ENCODE measurements at places on chromosomes 4 and X.
A peak's percentile ranks its signal among the peaks of the same experiment; 100 is the strongest.

DNA sequence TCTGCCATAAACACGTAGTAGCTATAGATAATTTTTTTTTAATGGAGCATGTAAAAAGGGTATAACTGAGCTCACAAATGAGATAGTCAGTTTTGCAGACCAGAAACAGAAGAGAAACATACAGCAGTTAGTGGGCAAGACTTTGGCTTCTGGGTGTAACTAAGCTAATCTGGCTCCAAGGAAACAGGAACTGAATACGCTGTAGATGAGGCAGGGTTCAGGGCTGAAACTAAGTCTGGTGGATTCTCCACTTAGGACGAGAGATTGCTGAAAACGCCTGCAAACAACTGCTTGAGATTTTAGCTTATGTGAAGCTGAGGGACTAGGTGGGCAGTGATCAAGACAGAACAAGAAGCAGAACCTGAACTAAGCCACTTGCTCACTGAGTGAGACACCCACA lies 91.7 kb downstream of the SMIM20 start:
- peak; percentile 10 for DNase-seq

GRCh38 chrX:153398275-153398960 lies 2.7 kb downstream of the PNMA6E start:
- no peak for DNase-seq

- DNase-seq, result peak; percentile 84
Observed at GRCh38 chr4:37977471-37978247, 17.5 kb downstream of the PTTG2 start.

GRCh38 chrX:102995316-102995715 lies 58.2 kb downstream of the RAB40AL start:
- DNase-seq, result no peak

DNA sequence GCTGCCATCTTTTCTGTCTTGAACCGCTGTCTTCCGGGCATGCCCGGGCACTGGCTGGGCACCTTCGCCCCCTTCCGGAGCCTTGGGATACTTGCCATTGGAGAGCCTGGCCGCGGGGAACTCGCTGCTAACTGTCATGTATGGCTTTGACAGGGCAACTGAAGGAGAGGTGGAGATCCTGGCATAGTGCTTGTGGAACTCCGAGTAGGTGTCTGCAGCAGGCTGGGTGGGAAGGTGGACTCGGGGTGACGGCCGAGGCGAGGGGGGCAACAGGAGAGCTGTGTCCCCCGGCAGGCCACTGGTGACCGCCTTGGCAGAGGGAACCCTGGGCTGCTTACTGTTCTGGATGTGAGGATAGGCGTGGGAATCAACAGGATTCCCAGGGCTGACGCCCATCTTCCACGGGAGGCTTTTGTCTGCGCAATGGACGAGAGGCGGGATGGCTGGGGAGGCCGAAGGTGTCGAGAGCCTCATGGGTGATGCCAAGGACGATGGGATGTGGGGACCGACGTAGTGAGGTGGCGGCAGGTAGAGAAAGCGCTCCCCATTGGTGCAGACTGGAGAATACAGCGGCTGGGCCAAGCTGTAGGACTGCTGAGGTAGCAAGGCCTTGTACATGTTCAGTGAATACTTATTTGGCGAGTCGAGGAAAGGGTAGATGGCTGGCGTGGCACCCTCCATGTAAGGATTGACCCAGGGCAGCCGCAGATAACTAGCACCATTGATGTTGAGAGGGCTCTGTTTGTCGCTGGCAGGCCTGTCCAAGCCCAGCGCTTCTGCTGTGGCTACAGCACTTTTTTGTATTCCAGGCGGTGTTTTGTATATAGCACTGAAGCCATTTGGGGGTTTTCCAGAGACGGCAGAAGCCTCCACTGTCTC lies 23.4 kb downstream of the BCOR start:
- no peak for DNase-seq

GRCh38 chrX:703466-703865 lies 72.9 kb downstream of the SHOX start:
- no peak for DNase-seq

GRCh38 chrX:69179380-69179911 lies 14.2 kb upstream of the PJA1 start:
- DNase-seq, result no peak

DNA sequence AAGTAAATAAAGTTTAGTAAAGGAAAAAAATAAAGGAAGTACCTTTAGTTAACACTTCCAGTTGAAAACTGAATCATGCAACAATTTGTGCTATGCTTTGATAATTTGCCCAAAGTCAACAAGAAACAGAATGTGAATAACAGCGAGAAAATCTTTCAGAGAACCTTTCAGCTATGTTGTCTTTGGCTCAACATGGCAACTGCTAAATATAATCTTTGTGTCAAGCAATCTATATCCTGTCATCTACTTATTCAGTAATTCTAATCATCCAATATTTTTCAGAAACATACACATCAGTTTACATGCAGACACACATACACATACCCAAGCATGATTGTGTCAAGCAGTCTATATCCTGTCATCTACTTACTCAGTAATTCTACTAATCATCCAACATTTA lies 136.0 kb upstream of the PABPC4L start:
- no peak for DNase-seq

DNA sequence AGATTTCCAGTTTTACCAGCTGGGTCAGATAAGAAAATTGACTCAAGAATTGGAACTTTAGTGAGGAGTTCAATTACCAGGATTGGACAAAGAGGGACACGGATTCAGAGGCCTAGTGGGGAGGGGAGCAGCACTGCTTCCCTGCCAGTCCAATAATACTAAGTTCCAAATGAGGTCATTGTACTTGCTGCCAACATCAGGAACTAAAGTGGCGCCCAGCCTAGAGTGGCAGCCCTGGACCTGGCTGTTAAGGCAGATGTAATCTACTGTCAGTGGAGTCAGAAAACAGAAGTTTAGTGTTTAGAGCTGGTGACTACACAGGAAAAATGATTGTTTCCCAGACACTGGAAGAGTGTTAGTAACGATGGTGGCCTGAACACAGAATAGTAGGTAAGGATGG lies 42.7 kb upstream of the RAPGEF2 start:
- DNase-seq, result no peak

DNA sequence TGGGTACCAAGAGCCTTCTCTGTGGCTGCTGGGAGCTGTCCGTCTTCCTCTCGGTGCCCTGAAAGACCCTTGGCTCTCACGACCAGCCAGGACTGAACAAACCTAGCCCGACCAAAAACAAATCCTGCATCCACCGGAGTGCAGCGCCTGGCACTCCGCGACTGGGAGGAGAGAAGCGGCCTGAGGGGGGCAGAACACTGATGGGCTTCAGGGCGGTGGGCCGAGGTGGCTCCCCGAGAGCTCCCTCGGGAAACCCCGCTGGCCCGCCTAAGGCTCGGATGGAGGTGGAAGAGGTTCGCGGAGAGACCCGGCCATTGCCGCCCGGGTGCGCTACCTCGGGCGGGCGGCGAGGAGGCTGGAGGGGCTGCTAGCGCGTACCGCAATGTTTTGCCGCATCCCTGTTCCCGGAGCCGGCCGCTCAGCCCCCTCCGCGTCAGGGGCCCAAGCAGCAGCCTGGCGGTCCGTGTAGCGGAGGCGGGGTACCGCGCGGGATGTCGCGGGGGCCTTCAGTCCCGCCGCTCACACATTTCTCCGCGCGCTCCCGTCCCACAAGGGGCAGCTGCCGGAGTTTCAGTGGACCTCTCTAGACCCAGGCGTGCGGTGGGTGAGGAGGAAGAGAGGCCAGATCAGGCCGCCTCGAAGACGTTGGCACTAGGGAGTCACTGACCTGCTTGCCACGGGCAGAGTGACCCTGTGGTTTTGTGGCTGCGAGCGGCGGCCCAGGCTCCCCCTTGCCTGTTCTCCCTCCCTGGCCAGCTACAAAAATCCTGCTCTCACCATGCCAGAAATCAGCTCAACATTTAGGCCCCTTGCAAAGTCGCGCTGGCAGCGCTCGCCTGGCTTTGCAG lies 2.2 kb downstream of the SLITRK4 start:
- no peak for DNase-seq

GRCh38 chr4:55008166-55009056 lies 117.0 kb downstream of the KDR start:
- no peak for DNase-seq

- no peak for DNase-seq
Observed at GRCh38 chr4:23706972-23707651, 182.7 kb downstream of the PPARGC1A start.

- no peak for DNase-seq
Observed at GRCh38 chr4:139469869-139470268, 15.9 kb downstream of the RAB33B start.

- DNase-seq, result no peak
Observed at GRCh38 chr4:3034231-3034630, 40.1 kb downstream of the HTT-AS start.

- no peak for DNase-seq
Observed at GRCh38 chr4:111198446-111198845, 575.6 kb upstream of the PITX2 start.

DNA sequence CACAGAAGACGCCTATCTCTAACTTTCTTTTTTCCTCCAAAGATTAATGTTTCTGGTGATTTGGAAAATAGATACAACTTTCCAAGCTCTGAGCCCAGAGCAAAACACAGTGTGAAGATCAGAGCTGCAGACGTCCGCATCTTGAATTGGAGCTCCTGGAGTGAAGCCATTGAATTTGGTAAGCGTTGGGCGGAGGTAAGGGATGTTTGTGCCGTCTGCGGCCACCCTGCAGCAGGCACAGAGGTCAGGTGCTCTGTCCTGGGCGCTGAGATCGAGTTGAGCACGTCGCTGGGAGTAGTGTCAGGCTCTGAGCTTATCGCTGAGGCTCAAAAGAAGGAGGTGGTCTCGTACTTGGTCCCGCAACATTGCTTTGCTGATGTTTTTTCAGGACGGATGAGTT lies 31.8 kb downstream of the CSF2RA start:
- no peak for DNase-seq

DNA sequence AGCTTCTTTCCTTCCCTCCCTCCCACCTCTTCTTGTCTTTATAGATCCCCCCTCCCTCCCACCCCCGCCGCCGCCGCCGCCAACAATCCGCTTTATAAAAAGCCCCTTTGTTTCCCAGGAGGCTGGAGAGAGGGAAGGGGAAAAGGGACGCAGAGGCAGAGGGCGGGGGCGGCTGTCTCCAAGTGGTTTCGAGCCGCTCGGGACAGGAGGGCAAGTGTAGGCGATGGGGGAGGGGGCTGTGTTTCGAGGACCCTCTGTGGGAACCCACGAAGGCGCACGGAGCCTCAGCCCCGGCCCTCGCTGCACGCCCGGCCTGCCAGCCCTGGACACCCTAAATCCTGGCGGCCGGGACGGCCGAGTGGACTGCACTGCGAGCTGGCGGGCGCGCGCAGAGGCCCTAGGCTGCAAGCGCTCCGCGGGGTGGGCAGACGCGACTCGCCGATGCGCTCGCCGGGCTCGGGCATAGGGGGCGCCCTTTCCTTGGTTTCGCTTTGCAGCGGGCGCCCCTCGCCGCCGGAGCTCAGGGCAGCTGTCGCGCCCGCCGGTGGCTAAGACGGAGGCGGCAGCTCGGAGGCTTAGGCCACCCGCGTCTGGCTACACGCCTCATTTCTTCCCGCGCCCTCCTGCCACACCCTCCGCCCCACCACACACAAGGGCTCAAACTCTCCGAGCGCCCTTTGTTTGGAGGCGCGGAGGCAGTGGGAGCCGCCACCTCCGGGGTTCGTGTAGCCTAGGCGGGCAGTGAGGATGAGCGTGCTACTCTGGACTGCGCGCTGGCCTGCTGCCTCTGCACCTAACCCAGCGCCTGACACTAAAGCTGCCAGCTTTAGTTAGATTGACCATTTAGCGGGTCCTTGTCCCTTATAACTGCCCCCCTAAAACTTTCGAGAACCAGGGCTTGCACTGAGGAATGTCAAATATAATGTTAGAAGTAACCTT lies 2.2 kb downstream of the MAMLD1 start:
- peak; percentile 83 for DNase-seq

DNA sequence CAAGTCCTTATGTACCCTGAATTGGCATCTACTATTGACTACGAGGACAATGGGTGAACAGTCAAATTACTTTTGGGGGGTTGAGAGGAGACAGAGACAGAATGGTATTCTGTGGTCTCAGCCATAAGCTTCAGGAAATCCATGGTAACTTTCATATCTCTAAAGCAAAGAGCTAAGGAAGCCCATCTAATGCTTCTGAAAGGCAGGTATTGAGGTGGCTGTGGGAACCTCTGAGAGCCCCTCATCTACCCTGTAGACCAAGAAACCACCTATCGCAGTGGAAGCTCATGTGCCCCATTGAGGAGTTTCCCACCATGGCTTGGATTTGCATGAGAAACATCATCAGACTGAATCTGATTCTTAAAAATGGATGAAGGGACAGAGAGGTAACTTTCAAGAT lies 23.1 kb upstream of the BMP2K start:
- no peak for DNase-seq

GRCh38 chr4:7086384-7086783 lies 18.5 kb upstream of the GRPEL1 start:
- no peak for DNase-seq

- no peak for DNase-seq
Observed at GRCh38 chr4:37389366-37389765, 144.8 kb downstream of the NWD2 start.

DNA sequence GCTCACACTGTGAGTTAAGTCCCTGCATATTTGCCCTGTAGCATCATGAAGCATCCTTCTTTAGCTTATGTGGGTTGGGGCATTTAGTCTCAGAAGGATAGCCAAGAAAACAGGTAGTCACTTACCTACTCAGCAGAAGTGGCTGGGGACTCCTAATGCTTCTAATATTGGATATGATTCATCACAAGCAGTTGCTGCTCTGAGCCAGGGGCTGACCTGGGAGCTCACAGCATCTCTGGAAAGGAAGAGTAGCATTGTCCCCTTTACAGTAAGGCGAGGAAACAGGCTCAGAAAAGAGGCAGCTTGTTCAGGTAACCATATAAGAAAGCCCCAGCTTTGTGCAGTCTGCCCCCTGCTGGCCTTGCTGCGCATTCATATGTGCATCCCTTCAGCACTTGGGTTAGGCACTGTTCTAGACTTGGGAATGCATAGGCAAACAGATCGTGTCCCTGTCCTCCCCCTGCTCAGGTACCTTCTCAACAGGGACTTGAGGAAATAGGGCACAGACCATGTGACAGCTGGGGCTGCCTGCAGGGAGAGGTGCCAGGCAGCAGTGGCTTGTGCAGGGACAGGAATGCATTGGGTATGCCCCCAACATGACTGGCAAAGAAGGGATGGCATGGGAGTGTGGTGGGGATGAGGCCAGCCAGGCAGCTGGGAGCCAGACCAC lies 35.7 kb upstream of the TBC1D14 start:
- peak; percentile 88 for DNase-seq

DNA sequence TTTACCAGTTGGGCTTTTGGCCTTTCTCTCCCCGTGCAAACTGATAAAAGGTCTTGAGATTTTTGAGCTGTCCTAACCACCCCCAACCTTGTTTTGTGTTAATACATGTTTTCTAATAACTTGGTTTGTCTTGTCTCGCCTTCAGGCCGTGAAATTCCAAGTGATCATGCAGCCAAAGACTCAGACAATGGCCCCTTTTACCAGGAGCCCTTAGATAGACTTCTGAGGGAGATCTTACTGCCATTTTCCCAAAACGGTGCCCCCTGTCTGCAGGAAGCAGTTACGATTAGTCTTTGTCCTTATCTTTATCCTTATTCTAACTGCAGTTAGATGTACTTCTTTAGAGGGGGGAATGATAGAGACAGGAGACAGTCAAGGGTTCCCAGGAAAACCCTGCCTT lies 245.3 kb upstream of the HDX start:
- DNase-seq, result no peak

Measured in activated CD8-positive, alpha-beta memory T cell treated with anti-CD3 and anti-CD28 coated beads, Interleukin-2, amount 50 U/mL, for 48 hours (primary cell).